CD4-positive, alpha-beta T cell treated with Interleukin-15 for 4 hours (primary cell): ENCODE measurements at places on chromosomes 7 and 10.

GRCh38 chr7:1400371-1400770 lies 58.9 kb downstream of the MICALL2 start:
- DNase-seq = no peak

DNA sequence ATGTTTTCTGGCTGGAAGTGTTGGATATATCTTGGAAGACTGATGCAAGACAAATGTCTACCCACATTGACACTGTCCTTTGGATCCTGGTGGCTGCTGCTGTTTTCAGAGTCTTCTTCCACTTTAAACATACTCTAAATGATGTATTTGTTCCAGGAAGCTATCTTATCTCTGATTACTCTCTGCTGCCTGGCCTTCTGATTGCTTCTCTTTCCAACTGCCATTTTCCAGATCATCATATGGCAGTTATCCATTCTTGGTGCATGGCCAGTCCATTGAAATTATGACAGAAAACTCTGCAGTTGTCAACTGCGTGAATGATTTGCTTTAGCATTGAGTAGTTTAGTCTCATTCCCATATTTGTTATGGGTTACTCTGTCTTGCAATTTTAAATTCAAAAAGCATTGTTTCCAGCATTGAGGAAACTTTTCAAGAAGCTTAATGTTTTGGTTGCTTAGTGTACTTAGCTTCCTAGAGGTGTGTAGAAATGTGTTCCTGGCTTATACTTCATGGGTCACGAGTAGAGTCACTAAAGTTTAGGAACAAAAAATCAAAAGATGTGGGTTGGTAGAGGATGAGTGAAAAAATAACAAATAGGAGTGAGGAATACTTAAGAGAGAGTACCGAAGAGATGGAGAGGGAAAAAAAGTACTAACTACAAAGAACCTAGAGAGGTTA lies 268.3 kb upstream of the MTPN start:
- no peak for DNase-seq

- no peak for DNase-seq
Observed at GRCh38 chr10:103458720-103459119, at the start of gene CALHM1. CALHM1 (minus strand) TSS chr10:103458900; CDS start chr10:103458751, 149 bp downstream.

DNA sequence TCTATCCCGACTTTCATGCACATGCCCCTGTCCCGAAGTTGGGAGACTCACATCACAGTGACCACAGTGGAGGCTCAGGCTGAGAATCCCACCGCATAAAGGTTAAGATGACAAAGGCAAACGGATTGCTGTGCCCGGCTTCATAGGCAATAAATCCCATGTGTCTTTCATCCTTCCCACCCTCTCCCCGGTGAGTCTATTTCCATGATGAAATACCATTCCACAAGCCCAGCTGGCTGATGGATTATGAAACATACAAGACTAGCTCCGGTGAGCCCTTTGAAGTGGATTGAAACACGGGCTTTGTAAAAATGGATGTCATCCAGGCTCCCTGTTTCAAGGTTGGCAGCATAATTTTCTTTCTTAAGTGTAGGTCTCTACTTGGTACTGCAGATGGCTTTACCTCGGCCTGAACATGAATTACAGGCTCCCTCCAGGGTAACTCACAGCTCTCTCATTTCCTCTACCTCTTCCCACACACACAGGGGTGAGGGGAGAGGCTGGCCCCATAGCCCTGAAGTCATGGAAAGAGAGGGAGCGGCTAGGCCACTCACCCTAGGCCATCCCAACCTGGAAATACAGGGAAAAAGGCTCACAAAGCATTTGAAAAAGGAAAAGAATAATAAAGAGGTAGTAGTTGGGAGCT lies 92.0 kb upstream of the CALN1 start:
- no peak for DNase-seq

DNA sequence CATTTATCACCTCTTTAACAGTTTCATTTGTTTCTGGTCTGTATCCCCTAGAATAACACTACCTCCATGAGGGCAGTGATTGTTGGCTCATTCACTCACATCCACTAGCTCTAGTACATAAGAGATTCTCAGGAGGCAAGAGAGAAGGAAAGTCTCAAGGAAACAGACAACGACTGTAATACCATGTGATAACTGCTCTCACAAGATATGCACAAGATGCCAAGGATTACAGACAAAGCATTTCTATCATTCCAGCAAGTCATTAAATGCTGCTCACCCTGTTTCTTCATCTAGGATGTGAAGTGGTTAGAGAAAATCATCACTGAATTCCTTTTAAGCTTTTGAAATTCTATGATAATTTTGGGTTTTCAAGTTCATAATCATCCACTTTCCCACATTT lies 115.3 kb downstream of the HIBADH start:
- DNase-seq = no peak

DNA sequence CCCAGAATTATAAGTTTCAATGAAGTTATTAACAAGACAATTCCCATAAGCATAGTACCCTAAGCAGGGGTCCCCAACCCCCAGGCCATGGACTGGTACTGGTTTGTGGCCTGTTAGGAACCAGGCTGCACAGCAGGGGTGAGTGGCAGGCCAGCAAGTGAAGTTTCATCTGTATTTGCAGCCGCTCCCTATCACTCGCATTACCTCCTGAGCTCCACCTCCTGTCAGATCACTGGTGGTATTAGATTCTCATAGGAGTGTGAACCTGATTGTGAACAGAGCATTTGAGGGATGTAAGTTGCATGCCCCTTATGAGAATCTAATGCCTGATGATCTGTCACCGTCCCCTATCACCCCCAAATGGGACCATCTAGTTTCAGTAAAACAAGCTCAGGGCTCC lies 36.0 kb upstream of the KIAA1217 start:
- no peak for DNase-seq

DNA sequence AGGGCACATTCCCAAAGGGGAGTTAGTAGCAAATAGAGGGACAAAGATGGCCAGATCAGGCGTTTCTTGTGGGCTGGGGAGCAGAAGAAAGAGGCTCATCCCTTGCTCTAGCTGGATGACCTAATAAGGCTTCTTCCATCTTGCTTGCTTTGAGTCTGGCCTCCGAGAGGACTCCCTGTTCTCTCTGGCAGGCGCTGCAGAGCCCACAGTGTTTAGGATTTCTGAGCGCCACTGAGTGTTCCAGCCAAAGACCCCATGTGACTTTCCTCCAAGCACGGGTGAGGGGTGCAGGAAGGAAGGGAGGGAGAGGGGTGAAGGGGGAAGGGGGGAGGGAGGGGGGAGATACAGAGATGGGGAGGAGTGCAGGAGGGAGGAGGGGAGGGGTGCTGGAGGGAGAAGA lies 203.8 kb upstream of the SVIL start:
- DNase-seq = no peak

GRCh38 chr7:90474284-90475210 lies 5.1 kb downstream of the PTTG1IP2 start:
- DNase-seq = no peak

DNA sequence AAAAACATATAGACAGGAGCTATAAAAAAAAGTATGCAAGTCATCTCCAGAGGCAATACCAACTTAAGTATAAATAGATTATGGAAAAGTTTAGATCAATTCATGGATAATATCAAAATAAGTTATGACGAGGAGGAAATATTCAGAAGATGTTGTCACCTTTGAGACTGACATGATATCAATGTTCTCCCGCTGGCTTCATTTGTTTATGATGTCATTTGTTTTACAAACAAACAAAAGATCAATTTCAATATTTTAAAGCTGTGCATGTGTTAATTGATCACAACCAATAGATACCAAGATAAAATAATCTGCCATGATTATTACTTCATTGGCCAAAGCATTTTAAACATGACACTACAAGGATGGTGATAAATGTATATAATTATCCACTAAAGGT lies 43.5 kb downstream of the SLC16A12 start:
- DNase-seq = no peak

GRCh38 chr10:35433851-35434426 lies 97.6 kb downstream of the CCNY start:
- DNase-seq = no peak

GRCh38 chr7:101991860-101992259 lies 174.4 kb downstream of the CUX1 start:
- DNase-seq = no peak

GRCh38 chr10:133260895-133261725 lies 15.6 kb downstream of the ADAM8 start:
- peak; percentile 63 for DNase-seq

DNA sequence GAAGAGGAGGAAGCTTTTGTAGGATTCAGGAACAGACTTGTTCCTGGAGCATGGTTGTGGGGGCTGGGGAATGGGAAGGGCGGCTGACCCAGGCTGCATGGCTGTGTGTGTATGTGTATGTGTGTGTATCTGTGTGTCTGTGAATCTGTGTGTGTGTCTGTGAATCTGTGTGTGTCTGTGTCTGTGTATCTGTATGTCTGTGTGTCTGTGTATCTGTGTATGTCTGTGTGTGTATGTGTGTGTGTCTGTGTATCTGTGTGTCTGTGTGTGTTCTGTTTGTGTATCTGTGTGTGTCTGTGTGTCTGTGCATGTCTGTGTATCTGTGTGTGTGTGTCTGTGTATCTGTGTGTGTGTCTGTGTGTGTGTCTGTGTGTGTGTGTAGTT lies 6.6 kb upstream of the STX1A start:
- no peak for DNase-seq

DNA sequence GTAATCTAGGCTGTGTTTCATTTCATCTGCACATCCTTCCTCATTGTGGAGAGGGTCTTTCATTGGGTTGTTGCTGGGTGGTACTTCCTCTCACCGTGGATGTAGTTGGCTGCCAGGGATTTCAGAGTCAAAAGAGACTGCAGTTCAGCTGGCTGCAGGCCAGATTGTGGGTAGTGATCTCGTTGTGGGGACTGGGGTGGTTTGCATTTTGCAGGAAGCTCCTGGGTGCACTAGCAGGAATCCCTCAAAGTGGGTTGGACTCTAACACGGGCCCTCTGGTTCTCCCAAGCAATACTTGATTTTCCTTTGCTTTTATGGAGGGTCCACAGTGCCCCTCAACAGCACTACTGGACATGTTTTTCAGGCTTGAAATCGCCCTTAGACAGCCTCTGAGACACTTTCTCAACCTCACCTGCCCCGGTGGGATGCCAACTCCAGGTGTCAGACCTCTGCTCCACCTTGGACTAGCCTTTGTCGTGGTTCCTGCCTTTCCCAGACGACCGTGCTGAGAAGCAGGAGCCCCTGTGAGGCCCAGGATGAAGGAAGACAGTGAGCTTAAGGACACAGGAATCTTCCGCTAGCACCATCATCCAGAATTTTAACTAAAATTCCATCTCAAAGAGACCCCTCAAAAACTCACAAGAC lies 23.9 kb upstream of the ZNF273 start:
- no peak for DNase-seq

GRCh38 chr10:3757250-3757637 lies 27.8 kb downstream of the KLF6 start:
- no peak for DNase-seq

DNA sequence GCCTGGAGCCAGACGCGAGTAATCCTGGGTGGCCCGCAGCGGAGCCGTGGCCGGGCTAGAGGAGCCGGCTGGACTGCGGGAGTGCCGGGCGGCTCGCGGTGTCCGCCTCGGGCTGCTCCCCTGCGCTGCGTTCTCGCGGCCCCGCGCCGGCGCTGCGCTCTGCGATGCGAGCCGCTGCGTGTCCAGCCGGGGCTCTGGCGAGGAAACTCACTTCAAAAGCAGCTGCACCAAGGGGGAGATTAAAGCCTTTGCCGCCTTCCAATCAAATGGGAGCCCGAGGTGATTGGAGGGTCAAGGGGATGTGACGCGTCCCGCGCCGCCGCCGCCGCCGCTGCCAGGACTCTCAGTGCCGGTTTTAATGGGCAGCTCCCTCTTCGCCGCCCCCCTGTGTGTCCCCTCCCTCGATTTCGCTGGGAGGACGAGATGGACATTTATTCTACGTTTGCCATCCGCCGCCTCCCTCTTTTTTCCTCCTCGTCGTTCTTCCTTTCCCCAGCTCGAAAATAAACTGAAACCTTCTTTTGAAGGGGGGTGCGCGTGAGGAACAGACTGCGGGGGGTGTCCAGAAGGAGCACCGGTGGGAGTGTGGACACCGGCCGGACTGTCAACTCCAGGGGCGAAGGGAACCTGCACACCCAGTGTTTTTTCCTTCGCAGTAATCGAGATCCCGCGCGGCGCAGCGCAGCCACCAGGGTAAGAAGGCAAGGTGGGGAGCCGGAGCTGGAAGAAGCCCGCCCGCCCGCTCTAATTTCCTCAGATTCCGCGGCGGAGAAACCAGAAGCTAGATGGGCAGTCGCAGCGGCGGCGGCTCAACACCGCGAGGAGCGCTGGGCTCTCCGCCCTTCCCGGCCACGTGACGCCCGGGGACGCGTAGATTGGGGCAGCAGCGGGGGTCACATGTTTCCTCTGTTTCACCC lies at the start of gene ZNF503:
Gene ZNF503 (minus strand): TSS at position 196 of the 917 bp plus-strand sequence. CDS start 345 bp downstream, outside the sequence.
- DNase-seq = peak; percentile 4

GRCh38 chr7:22872096-22872807 lies 49.6 kb upstream of the TOMM7 start:
- no peak for DNase-seq

GRCh38 chr7:566100-566499 lies 46.5 kb upstream of the PDGFA start:
- DNase-seq = no peak

- no peak for DNase-seq
Observed at GRCh38 chr10:70763567-70763966, 21.6 kb downstream of the TBATA start.

GRCh38 chr7:2488272-2488645 lies 12.1 kb upstream of the GRIFIN start:
- DNase-seq = no peak

DNA sequence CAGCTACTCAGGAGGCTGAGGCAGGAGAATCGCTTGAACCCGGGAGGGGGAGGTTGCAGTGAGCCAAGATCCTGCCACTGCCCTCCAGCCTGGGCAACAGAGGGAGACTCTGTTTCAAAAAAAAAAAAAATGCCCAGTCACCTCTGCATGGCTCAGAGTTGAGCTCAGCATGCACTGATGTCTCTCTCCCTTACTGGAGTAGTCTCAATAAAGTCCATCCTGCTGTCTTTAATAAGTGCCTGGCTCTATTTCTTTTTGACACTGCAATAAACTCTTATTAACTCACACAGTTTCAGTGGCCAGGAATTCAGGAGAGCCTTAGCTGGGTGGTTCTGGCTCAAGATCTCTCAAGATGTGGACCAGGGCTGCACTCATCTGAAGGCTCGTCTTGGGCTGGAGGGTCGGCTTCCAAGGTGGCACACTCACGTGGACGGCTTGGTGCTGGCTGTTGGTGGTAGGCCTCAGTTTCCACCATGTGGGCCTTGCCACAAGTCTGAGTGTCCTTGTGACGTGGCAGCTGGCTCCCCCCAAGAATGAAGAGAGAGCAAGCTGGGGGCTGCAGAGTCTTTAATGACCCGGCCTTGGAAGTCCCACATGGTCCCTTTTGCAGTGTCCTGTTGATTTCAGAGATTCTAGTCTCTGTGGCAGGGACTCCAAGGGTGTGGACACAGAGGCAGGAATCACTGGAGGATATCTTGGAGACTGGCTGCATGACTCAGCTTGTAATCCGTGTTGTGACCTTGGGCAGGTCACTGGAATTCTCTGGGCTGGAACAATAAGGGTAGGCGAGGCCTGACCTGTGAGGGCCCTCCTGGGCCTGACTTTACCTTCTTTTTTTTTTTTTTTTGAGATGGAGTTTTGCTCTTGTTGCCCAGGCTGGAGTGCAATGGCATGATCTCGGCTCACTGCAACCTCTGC lies 85.9 kb upstream of the KMT2C start:
- no peak for DNase-seq

DNA sequence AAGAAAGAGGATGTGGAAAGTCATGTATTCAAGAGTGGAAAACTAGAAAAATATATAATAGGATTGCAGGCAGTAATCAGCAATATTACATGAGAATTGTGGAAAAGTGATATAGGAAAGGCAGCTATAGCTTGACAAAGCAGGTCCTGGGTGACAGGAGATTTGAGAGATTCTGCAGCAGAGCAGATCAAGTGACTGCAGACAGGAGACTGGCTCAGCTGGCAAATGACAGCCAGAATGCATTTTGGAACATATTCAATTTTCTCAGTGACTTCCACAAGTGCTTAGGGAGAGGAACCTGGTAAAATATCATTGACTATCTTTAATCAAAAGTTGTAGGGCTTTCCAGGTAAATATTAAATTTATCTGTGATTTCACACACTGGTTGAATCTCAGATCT lies 260.5 kb upstream of the CACNA2D1 start:
- DNase-seq = no peak
